ENCODE measurements at places on chromosomes 7 and 10.
A peak's percentile ranks its signal among the peaks of the same experiment; 100 is the strongest.

- DNase-seq, result no peak
Observed at GRCh38 chr10:14225379-14225778, 105.3 kb downstream of the FRMD4A start.

DNA sequence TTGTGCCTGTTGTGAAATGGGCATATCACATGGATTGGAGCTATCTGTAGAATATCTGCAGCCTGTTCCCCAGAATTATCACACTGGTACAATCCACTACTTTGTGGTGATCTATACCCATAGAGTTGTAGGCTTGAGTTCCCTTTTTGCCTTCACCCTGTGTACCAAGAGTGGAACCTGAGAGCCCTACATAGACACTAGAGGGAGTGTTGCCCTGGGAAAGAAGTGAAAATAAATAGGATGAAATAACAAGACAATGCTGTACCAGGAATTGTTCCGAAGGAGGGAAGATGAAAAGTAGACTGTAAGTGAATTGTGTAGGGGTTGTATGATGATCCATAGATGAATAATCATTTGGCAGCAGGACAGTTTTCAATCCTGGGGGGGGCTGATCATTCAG is 9.0 kb downstream of the SORCS3 start:
- DNase-seq, result no peak

DNA sequence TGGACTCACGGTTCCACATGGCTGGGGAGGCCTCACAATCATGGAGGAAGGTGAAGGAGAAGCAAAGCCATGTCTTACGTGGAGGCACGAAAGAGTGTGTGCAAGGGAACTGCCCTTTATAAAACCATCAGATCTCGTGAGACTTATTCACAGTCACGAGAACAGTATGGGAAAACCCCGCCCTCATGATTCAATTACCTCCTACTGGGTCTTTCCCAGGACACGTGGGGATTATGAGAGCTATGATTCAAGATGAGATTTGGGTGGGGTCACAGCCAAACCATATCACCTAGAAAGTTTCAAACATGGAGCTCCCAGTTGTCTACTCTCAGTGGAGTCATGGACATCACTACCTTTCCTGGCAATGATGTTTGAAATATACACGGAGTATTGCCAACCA is 49.6 kb downstream of the CYCS start:
- no peak for DNase-seq

GRCh38 chr10:116836902-116837523 is 12.3 kb upstream of the ENO4 start:
- DNase-seq, result no peak

DNA sequence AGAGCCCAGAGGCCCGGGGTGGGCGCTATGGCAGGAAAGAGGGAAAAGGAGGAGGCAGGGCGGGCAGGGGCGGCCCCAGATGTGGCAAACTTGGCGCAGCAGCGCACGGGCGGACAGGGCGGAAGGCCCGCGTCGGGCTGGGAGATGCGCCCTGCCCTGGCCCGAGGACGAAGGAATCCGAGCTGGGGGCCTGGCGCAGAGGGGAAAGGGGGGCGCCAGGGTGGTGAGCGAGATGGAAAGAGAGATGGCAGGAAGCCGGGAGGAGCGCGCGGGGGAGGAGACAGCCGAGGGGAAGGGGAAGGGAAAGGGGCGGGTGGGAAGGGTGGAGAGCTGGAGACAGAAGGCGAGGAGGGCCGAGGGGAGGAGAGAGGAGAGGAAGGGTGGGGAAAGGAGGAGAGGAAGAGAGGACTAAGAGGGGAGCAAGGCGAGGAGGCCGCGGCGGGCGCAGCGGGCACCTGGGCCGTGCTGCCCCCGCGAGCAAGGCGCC is at the start of gene MARVELD1:
Gene MARVELD1 (plus strand): TSS at position 392 of the 487 bp plus-strand sequence. CDS start 147 bp downstream, outside the sequence.
- no peak for DNase-seq

- no peak for DNase-seq
Observed at GRCh38 chr7:137820677-137821420, 25.9 kb downstream of the DGKI start.

GRCh38 chr7:92641921-92642511 is 51.8 kb upstream of the FAM133B start:
- peak; percentile 33 for DNase-seq

DNA sequence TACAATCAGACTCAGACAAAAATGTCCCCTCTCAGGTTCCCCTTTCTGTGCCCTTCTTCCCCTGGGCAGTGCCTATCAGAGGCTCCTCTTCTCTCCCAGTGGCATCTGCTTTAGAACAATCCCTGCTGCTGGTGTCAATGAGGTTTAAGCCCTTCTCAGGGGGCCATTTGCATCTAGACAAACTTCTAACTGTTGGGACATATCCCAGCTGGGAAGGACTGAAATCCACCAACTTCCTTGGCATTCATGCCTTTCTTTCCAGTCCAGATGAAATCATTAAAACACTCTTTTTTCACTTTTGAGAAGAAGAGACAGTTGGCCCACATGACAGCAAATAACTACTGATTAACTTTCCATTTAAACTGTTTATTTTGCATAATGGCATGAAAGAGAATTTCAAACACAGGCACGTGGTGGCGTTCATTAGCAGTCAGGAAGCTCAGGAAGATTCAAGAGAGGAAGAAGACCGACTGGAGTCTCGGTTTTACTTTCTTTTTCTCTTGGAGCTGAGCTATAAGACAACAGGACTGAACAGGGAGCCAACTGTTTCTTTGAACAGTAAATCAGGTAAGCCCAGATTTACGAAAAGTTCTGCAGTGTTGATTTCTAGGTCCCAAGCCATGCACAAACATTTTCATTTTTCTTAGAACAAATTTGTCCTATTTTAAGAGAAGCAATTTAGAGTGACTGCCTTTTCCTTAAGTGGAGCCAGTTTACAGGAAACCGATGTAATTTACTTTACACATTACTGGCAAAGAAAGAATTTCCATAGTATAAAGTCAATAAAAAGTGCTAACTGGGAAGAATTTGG is at the start of gene GIMAP2:
Gene GIMAP2 (plus strand): TSS at position 488 of the 811 bp plus-strand sequence. CDS start 1,354 bp downstream, outside the sequence.
- peak; percentile 25 for DNase-seq

DNA sequence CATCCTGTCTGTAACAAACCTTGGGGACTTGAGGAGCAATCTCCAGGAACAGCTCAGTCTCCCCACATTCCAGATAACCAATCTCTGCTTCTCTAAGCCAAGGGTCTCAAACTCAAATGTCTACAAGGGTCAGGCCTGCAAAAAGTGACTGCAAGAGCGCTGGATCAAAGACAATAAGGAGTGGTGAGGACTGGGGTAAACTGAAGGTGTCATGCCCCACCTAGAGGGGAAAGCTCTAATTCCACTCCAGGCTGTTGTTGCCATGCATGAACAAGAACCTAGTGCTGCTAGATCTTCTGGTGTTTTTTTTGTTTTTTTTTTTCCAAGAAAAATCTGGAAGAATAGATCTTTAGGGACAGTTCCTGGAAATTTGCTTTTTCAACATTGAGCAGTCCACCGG is 117.9 kb upstream of the MACROH2A2 start:
- DNase-seq, result no peak

GRCh38 chr7:25522727-25523126 is 294.4 kb upstream of the NPVF start:
- DNase-seq, result no peak

GRCh38 chr7:27172823-27173510 is 1.2 kb downstream of the HOXA10 start:
- no peak for DNase-seq

- DNase-seq, result no peak
Observed at GRCh38 chr7:101333912-101334311, 12.3 kb upstream of the IFT22 start.

DNA sequence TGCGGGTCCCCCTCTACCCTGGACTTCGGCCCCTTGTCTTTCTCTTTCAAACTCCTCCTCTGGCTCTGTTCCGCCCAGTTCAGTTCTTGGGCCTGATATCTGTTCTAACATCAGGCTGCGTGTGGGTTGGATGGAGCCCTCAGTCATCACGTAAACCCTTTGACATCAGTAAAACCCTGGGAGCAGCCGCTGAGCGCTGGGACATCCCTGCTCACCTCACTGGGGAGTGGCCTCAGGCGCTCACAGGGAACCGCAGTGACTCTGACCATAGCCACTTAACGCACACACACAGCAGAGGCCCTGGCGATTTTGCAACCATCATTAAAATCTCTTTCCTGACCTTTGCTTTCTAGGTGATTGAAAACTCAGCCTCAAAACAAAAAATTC is 113.3 kb downstream of the CYTH3 start:
- DNase-seq, result no peak

DNA sequence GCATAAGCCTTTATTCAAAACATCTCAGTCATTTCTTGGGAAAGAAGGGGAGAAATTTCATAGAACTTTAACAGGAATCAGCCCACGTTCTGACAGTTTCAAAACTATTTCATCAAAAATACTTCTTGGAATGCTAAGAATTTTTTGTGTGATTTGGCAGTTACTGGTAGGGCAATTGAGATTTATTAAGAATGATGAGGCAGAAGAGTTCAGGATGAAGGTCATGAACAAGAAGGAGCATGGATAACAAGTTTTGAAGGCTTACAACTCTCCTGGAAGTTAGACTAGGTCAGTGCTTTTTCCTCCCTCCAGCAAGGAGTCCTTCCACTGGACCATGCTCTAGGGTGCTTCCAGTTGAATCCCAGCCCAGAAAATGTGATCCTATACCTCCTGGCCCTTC is 569.9 kb downstream of the ANKRD7 start:
- DNase-seq, result no peak

GRCh38 chr10:79601939-79602338 is 8.8 kb upstream of the SFTPA1 start:
- DNase-seq, result no peak
